Epithelial cell of umbilical artery (primary cell): ENCODE measurements at places on chromosomes 2 and 18. TPM values are rescaled to one million over a fixed set of nuclear protein-coding genes. Genes with fewer than 3 reads are reported as not detected.

The FASTKD1 gene
- 23.4 and 35.9 TPM in 2 replicates for total RNA-seq

The NCKAP1 gene
- 128 and 159 TPM in 2 replicates for total RNA-seq

The G6PC2 gene
- total RNA-seq, result not detected in 2 replicates

The BOLL gene
- total RNA-seq, result not detected in 2 replicates

The NR4A2 gene
- under 0.01 TPM in 2 replicates for total RNA-seq

The TGFA gene
- under 0.01 TPM in 1 of 2 replicates, not detected in the other for total RNA-seq

The MATN3 gene
- 1.4 and 2.3 TPM in 2 replicates for total RNA-seq

The RASGRP3 gene
- total RNA-seq, result 9.9 and 26.0 TPM in 2 replicates

The IL36A gene
- total RNA-seq, result not detected in 2 replicates

The IL18RAP gene
- not detected in 2 replicates for total RNA-seq

The RGPD4 gene
- total RNA-seq, result not detected in 2 replicates

The RAB31 gene
- total RNA-seq, result 34.1 and 34.2 TPM in 2 replicates

The POTEI gene
- under 0.01 TPM in 2 replicates for total RNA-seq

The DSG4 gene
- total RNA-seq, result not detected in 2 replicates

The LYPD6B gene
- total RNA-seq, result not detected in 2 replicates
